ENCODE measurements at places on chromosomes 3 and 15.

GRCh38 chr3:64457811-64458210, 230.0 kb downstream of the ADAMTS9 start:
- no peak for DNase-seq

GRCh38 chr15:27412415-27412814, 441.4 kb downstream of the GABRG3 start:
- DNase-seq: no peak

- DNase-seq: no peak
These were observed 61.6 kb upstream of the ACAN start for GRCh38 chr15:88741671-88742070.

- no peak for DNase-seq
These were observed 161.6 kb downstream of the GAP43 start for GRCh38 chr3:115784739-115785536.

DNA sequence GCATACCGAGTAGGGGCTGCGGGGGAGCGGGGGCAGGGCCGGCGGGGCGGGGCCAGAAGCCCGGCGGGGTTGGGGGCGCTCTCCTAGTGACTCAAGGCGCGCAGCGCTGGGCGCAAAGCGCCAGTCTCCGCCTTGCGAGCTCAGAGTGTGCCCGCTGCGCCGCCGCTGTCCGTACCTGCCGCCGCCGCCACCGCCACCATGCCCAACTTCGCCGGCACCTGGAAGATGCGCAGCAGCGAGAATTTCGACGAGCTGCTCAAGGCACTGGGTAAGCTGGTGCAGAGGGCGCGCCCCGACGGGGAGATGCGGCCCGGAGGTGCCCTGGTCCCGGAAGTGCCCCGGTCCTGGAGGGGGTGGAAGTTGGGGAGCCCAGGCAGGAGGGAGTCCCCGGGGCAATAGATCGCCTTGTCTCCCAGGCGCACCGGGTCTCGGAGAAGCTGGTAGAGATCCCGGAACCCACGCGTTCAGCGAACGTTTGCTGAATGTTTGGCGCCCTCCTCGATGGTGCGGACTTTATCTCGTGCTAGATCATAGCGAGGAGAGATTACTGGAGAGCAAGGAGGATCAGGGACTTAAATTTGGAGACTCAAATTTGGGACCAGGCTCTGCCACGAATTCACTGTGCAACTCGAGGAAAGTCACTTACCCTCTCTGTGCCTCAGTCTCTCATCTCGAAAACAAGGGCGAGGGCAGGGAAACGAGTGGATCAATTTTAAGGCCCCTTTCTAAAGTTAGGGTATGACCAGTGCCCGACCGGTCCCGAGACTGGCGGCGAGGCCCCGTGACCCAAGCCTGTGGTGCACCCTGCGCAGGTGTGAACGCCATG, at the start of gene CRABP1:
Gene CRABP1, plus strand, starts transcription at position 123 of the 826 bp plus-strand sequence. Its CDS starts 76 bp downstream, at position 199.
- no peak for DNase-seq

DNA sequence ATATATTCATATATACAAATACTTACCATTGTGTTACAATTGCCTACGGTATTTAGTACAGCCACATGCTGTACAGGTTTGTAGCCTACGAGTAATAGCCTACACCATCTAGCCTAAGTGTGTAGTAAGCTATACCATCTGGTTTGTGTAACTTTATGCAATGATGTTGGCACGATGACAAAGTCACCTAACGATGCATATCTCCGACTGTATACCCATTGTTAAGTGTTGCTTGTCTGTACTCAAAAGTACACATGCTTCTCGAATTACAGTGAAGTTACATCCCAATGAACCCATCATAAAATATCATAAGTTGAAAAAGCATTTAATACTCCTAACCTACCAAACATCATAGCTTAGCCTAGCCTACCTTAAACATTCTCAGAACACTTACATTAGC, 327.1 kb downstream of the KBTBD8 start:
- DNase-seq: no peak

DNA sequence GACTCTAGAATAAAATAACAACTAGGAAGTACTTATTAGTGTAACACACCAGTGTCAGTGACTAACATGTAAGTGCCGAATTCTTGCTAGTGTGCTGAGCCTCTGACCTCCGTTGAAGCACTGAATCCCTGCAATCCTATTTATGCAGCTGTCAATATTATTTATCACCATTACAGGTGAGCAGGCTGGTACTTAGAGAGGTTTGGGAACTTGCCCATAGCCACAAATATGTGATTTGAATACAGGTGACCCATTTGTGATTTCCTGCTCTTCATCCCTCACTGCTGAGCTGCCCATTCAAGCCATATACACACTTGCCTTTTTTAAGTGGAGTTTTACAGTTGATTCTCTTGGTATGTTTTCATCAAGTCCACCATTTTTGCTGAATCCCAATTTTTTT, 12.2 kb downstream of the EIF4E3 start:
- DNase-seq: no peak

DNA sequence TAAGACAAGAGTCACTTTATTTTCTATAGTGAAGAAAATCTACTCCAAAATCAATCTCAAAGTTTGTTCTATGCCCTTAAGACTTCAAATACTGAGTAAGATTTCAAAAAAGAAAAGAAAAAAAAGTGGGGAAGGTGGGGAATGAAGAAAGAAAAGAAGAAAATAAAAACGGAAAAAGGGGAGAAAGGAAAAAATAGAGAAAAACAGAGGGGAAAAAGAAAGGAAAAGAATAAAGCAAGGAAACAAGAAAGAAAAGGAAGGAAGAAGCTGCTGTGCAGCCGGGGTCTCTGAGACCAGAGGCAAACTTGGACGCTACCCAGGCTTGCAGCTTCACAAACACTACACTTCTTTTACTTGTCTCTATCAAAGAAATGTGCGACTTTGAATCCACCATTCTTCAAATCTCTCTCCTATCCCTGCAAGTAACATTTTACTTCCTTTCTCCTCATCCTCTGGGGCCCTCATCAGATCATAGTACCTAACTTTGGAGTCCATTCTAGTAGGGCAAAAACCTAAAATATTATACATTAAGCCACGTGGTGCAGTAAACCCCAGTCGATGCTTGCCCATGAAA, 279.8 kb downstream of the FOXP1 start:
- no peak for DNase-seq

GRCh38 chr15:101652786-101653430, 727 bp upstream of the TM2D3 start:
- DNase-seq: no peak

- DNase-seq: no peak
These were observed 22.5 kb downstream of the CSNK1G1 start for GRCh38 chr15:64333516-64333915.

DNA sequence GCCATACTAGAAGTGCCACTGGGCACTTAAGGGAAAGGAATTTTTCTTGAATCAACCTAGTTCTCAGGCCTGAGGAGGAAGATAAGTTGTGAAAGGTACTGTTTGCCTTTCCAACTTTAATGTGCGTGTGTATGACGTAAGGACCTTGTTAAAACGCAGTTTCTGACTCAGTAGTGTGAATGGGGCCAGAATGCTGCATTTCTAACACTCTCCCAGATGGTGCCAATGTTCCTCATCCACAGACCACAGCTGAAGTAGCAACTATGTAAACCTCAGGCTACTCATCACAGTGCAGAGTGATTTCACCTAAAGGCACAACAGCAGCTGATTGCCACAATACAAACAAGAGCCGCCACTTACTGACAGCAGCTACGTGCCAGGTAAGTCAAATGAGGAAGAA, 103.6 kb downstream of the OTOL1 start:
- DNase-seq: no peak

- DNase-seq: no peak
These were observed 169.6 kb downstream of the B3GALNT1 start for GRCh38 chr3:160935413-160936095.

Measured in stimulated activated CD8-positive, alpha-beta memory T cell treated with anti-CD3 and anti-CD28 coated beads, Interleukin-15, amount 100 ng/mL, for 1 hour (primary cell).